ENCODE measurements at places on chromosomes 5 and 9. TPM values are rescaled to one million over a fixed set of nuclear protein-coding genes. Genes with fewer than 3 reads are reported as not detected.
A peak's percentile ranks its signal among the peaks of the same experiment; 100 is the strongest.

DNA sequence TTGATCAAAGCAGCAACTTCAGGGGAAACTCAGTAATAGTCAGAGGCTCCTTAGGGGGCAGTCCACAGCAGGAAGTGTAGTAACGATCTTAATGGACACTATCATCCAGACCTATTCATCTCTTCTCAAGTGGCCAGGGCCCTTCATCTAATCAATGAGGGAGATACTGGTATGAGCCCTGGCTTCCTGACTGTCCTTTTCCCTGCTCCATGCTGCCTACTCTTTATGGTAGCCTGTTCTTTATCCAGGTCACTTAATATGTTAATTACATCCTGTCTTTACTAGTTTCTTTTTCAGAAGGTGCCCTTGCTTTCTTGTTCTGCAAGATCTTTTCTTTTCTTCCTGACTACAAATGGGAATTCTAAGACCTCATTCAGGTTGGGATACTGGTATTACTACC is 197.1 kb downstream of the CAVIN4 start:
- no peaks in the 10 kb centered on the region for H3K4me1 ChIP-seq
- no peaks in the 10 kb centered on the region for H3K36me3 ChIP-seq
- H3K27me3 ChIP-seq = no peaks in the 10 kb centered on the region
- DNase-seq = no peak

DNA sequence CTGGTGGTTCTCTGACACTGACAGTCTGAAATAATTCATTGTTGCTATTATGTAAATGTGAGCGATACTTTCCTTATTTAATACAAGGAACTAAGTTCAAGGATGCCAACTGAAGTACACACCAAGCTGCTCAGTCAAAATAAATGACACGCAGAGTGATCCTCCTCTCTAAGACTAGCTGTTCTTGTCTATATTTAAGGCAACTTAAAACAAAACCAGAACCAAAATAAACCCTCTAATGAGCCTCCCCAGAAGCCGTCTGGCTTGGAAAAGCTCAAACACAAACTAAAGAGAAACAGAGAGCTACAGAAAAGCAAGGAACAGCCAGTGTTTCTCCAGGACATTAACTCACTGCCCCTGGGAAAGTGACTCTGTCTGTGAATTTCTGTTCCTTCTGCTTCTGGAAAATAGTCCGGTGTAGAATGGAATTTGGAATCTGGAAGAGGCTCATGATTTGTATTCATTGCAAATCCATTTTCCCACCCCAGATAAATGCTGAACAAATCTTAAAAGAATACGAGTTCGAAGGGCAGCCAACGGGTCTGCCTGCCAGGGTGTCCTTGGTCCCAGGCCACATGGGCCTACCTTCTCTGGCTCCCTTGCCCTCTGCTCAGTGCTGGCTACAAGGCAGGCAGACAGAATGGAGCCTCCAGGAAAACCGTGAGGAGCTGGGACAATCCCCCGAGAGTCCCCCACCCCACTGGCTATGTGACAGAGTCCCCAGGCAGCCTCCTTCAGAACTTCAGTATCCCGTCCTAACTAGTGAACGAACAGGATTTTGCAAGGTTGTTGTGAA is 14.8 kb downstream of the GGTA1 start:
- H3K4me3 ChIP-seq = no peak overlapping the region
- no peak for DNase-seq
- H3K36me3 ChIP-seq = no peaks in the 10 kb centered on the region
- H3K27me3 ChIP-seq = no peaks in the 10 kb centered on the region
- no peaks in the 10 kb centered on the region for H3K4me1 ChIP-seq
- peak overlapping the region; percentile 61 for H3K27ac ChIP-seq

The SPATA31E1 gene
- 0.74 TPM for polyA plus RNA-seq

GRCh38 chr5:43014522-43014921 is 25.6 kb downstream of the ANXA2R start:
- H3K36me3 ChIP-seq = no peaks in the 10 kb centered on the region
- no peak overlapping the region for H3K4me3 ChIP-seq
- no peak for DNase-seq
- peaks cover 78% of the 10 kb centered on the region for H3K27me3 ChIP-seq
- H3K4me1 ChIP-seq = no peaks in the 10 kb centered on the region
- no peak overlapping the region for H3K27ac ChIP-seq

DNA sequence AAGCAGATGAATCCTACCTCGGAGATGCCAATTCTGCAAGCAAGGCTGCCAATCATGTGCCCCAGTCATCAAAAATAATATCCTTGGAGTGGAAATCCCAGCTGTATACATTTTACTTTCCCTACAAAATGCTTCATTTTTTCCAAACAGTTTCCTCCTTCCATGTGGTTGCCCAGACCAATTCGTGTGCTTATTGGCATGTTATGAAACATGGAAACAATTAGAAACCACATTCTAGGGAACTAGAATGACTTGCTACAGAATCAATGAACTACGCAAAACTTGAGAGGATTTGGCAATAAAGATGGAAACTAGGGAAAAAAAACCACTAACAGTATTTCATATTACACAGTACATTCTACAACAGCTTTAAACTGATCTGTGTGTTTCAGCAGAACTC is 584.5 kb upstream of the DMAC1 start:
- H3K27me3 ChIP-seq = no peaks in the 10 kb centered on the region
- H3K27ac ChIP-seq = no peak overlapping the region
- H3K36me3 ChIP-seq = no peaks in the 10 kb centered on the region
- H3K4me3 ChIP-seq = no peak overlapping the region
- H3K4me1 ChIP-seq = peaks cover 4% of the 10 kb centered on the region
- no peak for DNase-seq

- no peak overlapping the region for H3K27ac ChIP-seq
- no peaks in the 10 kb centered on the region for H3K36me3 ChIP-seq
- DNase-seq = no peak
- no peak overlapping the region for H3K4me3 ChIP-seq
Measured at GRCh38 chr9:90098408-90098807, 493.6 kb downstream of the GADD45G start.

DNA sequence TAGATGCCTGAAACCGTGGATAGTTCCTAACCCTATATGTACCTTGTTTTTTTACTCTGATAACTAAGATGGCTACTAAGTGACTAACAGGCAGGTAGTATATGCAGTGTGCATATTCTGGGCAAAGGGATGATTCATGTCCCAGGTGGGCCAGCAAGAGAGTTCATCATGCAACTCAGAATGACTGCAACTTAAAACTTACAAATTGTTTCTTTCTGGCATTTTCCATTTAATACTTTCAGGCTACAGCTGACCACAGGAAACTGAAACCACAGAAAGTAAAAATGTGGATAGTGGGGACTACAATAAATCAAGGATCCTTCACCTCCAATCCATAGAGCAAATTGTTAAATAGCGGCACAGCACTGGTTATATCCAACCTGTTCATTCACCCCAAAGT is 30.7 kb upstream of the VCAN start:
- H3K27me3 ChIP-seq = no peaks in the 10 kb centered on the region
- H3K27ac ChIP-seq = no peak overlapping the region
- H3K4me3 ChIP-seq = no peak overlapping the region
- no peaks in the 10 kb centered on the region for H3K4me1 ChIP-seq
- no peak for DNase-seq

DNA sequence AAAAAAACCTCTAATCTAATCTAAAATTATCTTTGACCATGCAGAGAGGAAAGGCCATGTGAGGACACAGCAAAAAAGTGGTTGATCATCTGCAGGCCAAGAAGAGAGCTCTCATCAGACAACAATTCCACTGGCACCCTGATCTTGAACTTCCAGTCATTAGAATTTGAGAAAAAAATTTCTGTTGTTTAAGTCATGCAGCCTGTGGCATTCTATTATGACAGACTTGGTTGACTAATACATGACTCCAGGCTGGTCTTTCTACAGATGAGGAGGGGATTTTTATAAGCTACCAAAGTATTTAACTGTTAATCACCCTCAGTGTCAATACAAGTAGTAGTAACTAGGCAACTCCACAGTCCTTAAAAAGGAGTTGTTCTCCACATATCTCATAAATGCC is 358.5 kb upstream of the RGMB start:
- H3K4me3 ChIP-seq = no peak overlapping the region
- H3K27me3 ChIP-seq = no peaks in the 10 kb centered on the region
- no peak overlapping the region for H3K27ac ChIP-seq
- no peaks in the 10 kb centered on the region for H3K36me3 ChIP-seq

The ADAMTS16 gene
- 0.66 TPM for polyA plus RNA-seq

The DDX4 gene
- polyA plus RNA-seq = not detected

Data from small intestine (tissue), 16 donors.